ENCODE measurements at places on chromosomes 16 and 17. TPM values are rescaled to one million over a fixed set of nuclear protein-coding genes. Genes with fewer than 3 reads are reported as not detected.

- peaks cover 5% of the 10 kb centered on the region for H3K4me1 ChIP-seq
- DNase-seq: peak; percentile 55
- H3K36me3 ChIP-seq: no peaks in the 10 kb centered on the region
- no peak overlapping the region for H3K4me3 ChIP-seq
- H3K27ac ChIP-seq: no peak overlapping the region
Measured at GRCh38 chr16:53775821-53776431, 72.0 kb downstream of the FTO start.

DNA sequence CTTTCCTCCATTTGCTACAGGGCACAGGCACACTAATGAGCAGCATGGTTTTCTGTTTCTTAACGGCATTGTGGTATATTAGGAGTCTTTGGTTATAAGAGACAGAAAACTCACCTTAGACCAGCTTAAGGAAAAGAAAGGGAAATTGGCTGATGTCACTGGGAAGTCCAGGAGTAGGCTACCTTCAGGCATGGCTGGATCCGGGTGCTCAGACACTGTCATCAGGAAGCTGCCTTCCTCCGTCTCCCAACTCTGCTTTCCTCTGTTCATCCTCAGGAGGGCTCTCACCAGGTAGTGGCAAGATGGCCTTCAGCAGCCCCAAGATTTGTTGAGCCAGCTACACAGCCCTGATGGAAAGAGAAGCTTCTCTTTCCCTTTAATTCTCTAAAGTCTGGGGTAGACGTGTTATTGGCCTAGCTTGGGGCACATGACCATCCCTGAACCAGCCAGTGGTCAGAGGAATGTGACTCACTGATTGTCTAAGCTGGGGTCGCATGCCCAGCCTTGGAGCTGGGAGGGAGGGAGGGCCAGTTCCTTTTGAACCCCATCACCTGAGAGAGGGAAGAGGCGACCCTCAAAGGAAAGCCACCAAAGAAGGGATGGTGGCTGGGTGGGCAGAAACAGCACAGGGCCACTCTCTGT, 117.4 kb downstream of the CLEC16A start:
- H3K36me3 ChIP-seq: peaks cover 2% of the 10 kb centered on the region
- H3K4me3 ChIP-seq: no peak overlapping the region
- H3K4me1 ChIP-seq: no peaks in the 10 kb centered on the region
- DNase-seq: no peak

DNA sequence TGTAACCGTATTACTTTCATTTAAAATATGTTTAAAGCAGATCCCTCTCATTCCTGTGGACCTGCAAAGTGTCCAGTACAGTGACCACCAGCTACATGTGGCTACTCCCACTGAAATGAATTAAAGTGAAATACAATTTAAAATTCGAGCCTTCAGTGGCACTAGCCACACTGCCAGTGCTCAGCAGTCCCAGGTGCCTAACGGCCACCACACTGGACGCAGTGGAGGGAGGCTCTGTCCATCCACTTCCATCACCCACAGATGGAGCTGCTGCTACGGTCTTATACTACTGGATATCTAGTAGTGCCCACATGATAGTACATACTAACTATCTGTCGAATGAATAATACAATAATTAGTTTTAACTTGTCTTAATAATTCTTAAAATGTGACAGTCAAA, 2.3 kb upstream of the CBX2 start:
- no peaks in the 10 kb centered on the region for H3K27me3 ChIP-seq
- peak; percentile 19 for DNase-seq
- no peaks in the 10 kb centered on the region for H3K36me3 ChIP-seq

DNA sequence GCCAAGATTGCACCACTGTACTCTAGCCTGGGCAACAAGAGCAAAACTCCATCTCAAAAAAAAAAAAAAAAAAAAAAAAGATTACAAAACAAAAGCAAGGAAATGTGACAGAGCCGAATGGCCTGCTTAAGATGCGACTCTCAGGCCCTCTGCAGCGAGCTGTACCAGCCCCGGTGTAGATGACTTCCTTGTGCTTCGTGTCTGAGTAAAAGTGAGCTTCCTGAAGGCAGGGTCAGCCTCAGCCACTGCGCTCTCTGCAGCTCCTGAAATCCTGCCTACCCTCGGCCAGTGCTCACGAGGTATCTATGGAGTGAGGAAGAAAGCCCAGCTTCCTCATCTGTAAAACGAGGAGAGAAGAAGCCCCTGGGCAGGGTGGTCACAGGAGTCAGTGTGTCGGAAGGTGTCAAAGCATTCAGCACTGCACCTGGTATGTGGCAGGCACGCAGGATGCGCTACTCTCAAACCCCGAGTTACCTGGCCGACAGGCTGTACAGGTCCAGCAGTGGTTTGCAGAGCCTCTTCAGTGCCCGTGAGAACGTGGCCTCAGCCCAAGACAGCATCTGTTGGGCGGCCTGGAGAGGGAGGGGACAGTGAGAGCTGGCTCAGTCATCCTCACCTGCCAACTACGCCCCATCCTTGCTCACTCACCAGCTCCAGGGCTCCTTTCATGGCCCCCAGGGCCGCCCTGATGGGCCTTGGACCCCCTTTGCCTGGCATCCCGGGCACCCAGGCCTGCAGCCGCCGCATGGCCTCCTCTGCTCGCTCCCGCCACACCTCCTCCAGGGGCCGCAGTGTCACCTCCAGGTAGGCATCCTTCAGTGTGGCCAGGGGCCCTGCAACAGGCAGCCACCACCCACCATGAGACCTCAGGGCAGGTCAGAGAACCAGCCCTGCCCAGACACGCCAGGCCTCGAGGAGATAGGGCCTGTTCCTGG, 44.6 kb downstream of the RMI2 start:
- H3K4me1 ChIP-seq: no peaks in the 10 kb centered on the region
- H3K27ac ChIP-seq: no peak overlapping the region
- DNase-seq: no peak
- H3K27me3 ChIP-seq: no peaks in the 10 kb centered on the region
- H3K36me3 ChIP-seq: no peaks in the 10 kb centered on the region

DNA sequence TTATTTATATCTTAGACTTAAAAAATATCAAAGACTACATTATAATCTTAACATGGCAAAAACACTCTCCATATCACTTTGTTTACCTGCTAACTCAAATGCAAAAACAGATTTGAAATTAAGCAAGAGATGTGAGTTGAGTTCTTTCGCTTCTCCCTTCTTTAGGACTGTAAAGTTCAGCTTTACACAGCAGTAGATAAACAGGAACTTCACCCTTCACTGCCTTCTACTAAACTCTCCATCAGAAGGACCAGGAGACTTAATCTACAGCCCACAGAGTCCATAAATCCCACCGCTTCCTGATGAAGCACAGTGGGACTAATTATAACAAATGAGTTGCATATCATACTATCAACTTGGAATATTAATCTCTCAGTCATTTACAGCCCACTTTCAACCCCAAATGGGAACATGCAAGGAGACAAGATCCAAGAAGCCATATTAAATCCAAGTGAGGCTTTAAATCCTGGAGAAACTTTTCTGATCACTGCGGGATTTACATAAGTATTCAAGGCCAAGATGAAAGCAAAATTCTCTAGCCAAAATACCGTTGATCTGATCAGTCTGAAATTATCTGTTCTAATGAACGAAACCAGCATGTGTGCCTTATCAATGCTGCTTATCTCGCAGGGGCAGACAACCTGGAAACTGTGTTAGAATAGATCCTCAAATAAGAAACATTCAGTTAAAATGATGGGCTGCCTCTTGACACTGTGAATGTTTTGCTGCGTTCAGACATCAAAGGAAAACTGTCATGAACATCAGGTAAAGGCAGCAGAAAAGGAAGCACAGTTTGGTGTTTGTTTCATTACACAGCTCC, 1.6 kb downstream of the AMFR start:
- H3K4me1 ChIP-seq: peaks cover 16% of the 10 kb centered on the region
- no peak for DNase-seq
- peak overlapping the region; percentile 100 for H3K4me3 ChIP-seq
- no peaks in the 10 kb centered on the region for H3K27me3 ChIP-seq
- no peaks in the 10 kb centered on the region for H3K36me3 ChIP-seq

GRCh38 chr17:36205637-36206485, 5.0 kb upstream of the CCL4L2 start:
- H3K4me3 ChIP-seq: no peak overlapping the region
- H3K4me1 ChIP-seq: no peaks in the 10 kb centered on the region
- no peak for DNase-seq

DNA sequence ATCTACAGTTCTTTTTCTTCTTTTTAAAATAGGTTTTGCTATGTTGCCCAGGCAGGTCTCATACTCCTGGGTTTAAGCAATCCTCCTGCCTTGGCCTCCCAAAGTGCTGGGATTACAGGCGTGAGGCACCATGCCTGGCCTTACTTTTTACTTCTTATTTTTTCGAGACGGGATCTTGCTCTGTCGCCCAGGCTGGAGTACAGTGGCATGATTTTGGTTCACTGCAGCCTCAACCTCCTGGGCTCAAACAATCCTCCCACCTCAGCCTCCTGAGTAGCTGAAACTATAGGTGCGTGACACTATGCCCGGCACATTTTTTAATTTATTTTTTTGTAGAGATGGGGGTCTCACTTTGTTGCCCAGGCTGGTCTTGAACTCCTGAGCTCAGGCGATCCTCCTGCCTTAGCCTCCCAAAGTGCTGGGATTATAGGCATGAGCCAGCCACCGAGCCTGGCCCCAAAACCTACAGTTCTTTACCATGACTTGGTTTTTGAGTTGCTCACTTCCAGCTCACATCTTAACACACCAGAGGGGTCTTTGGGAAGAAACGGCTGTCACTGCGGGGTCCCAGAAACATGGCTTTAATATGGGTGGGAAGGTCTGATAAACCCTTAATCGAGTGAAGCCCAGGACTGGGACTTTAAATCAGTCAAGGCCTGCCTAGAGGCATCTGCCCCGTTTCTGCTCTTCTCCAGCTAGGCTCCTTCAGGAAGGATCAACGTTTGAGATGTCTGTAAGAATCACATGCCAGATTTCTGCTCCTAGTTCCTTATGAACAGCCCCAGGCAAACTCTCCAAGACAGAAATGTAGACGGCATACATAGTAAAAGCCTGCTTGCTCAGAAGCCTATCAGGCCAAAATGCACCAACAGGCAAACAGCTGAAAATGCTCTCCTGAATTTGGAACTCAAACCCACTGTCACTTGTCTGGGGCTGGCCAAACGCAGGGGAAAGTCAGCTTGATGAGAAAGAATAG, 91.7 kb upstream of the TOB1 start:
- DNase-seq: no peak
- no peaks in the 10 kb centered on the region for H3K27me3 ChIP-seq
- H3K4me1 ChIP-seq: no peaks in the 10 kb centered on the region

DNA sequence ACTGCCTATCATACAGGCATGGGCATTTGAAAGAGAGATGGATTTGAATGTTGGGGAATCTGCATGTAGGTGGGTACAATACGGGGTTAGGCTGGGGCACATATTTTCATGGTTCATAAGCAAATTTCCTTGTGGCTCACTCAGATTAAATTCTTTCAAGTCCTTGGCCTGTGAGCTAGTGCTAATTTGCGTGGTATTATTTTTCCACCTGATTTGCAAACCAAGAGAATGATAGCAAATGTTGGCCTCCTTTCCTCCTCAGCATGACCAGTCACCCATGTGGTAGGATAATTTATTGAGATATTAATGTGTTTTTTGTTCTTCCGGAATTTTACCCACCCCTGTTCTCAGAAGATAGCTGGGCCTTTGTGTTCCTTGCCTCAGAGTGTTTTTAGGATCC, 22.9 kb downstream of the FAM20A start:
- H3K4me3 ChIP-seq: no peak overlapping the region
- no peaks in the 10 kb centered on the region for H3K36me3 ChIP-seq
- DNase-seq: no peak
- H3K4me1 ChIP-seq: no peaks in the 10 kb centered on the region

- H3K36me3 ChIP-seq: no peaks in the 10 kb centered on the region
- no peaks in the 10 kb centered on the region for H3K27me3 ChIP-seq
- H3K4me3 ChIP-seq: peak overlapping the region; percentile 45
- no peak for DNase-seq
- peaks cover 9% of the 10 kb centered on the region for H3K4me1 ChIP-seq
Measured at GRCh38 chr17:18187226-18187625, 3.6 kb downstream of the ALKBH5 start.

DNA sequence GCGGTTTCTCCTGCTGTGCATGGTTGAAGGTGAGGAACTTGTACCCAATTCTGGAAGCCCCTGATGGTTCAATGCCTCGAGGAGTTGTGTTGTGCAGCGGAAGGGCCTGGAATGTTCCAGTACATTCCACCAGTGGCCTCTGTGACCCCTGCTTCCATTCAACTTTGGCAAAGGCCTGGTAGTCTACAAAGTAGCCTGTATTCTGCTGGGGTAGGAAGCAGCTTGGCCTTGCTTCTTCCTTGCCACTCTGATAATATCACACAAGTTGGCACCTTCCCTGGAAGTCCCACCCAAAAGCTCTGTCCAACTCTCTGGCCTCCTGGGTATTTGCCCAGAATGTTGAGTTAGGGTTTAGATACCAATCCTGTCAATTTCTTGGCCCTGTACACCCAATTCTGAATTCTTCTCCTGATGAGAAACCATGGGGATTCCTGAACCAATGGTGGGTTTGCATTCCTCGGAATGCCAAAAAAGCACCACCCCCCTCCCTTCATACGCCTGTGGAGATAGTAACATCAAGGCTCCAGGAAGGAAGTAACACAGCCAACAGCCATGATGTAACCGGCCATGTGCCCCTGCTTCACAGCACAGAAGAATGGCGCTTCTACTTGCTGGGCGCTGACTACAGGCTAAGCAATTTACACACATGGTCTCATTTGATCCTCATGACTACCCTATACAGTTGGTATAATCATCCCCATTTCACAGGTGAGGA, 11.8 kb upstream of the FAM117A start:
- peaks cover 2% of the 10 kb centered on the region for H3K4me1 ChIP-seq
- H3K27ac ChIP-seq: peak overlapping the region; percentile 50
- H3K4me3 ChIP-seq: no peak overlapping the region
- H3K36me3 ChIP-seq: no peaks in the 10 kb centered on the region

- no peaks in the 10 kb centered on the region for H3K36me3 ChIP-seq
- no peak overlapping the region for H3K27ac ChIP-seq
- no peak overlapping the region for H3K4me3 ChIP-seq
- no peaks in the 10 kb centered on the region for H3K4me1 ChIP-seq
- no peaks in the 10 kb centered on the region for H3K27me3 ChIP-seq
Measured at GRCh38 chr17:34673516-34673915, 94.1 kb downstream of the TMEM132E start.

DNA sequence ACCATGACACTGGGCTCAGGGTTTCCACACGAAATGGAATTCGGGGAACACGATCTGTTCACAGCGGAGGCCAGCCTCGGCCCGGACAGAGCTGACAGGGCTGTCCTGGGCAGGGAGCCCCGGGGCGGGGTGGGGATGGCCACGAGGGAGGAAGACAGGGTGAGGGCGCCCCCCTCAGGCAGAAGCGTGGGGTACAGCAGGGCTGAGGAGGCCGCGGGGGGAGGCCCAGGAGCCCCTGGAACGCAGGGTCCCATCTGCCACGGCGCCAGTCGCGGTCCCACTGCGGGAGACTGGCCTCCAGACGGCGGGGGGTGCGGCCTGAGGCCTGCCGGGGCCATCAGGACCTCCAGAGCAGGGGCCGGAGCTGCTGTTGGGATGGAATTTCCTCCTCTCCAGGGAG, 75.9 kb downstream of the LMF1 start:
- DNase-seq: no peak
- H3K4me1 ChIP-seq: no peaks in the 10 kb centered on the region
- no peaks in the 10 kb centered on the region for H3K27me3 ChIP-seq

SMTNL2 gene
- total RNA-seq: 1.7 TPM

MYH3 gene
- total RNA-seq: 5.6 TPM

CSH1 gene
- total RNA-seq: not detected

DRC3 gene
- total RNA-seq: 2.8 TPM
